Activated CD4-positive, alpha-beta T cell treated with anti-CD3 and anti-CD28 coated beads, Interleukin-2, amount 50 U/mL, for 16 hours (primary cell): ENCODE measurements at places on chromosomes 7 and 10.

DNA sequence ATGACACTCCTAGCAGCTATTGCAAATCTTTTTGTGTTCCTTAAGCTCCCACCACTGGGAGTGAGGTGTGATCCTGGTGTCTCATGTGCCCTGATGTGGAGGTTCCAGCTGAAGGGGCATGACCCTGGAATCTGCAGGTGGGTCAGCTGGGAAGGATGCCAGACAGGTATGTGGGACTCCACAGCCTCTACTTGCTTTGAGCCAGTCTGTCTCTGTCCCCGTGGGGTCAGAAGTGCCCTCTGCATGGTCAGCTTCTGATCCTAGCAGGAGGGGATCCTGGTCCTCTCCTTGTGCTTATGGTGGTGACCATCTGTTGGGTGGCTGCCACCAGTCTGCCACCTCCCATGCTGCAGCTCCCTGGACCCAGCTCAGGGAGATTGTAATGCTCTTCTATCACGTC is 51.1 kb upstream of the COMTD1 start:
- DNase-seq: no peak

DNA sequence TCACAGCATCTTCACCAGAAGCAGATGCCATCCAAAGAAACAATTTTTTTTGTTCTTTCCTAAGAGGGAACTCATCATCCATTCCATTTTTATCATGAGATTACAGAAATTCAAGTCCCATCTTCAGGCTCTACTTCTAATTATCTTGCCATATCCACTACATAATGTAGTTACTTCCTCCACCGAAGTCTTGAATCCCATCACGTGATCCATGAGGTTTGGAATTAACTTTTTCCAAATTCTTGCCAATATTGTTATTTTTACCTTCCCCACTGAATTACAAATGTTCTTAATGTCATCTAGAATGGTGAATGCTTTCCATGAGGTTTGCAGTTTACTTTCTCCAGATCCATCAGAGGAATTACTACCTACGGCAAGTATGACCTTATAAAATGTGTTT is 1014.7 kb upstream of the LRRN3 start:
- no peak for DNase-seq

GRCh38 chr7:751826-752225 is 24.7 kb upstream of the PRKAR1B start:
- no peak for DNase-seq

DNA sequence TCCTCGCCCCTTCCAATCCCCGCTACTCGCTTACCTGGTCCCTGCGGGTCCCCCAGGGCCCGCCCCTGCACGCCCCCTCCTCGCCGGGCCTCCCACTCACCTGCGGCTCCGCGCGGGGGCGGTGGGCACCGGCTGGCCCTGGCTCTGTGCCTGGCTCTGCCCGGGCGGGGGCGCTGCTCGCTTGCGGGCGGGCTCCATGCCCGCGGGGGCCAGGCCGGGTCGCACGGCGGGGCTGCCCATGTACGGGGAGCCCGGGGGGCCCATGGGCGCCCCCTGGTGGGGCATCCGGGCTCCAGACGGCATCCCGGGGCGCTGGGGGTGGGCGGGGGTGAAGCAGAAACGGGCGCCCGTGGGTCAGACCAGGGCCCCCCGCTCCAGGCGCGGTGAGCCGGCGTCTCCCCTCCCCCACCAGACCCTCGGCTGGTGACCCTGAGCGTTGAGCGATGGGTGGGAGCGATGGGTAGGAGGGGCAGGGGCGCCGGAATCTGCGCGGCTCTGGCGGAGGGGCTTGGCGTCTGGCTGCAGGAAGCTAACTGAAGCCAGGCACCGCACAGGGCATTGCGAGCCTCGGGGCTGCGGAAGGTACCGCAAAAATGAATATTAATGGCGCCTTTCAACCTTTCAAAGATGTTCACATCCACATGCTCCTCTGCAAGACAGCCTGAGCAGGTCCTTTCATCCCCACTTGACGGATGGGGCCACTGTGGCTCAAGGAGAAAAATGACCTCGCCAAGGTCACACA is 3.0 kb downstream of the SMARCD3 start:
- DNase-seq: peak; percentile 50

DNA sequence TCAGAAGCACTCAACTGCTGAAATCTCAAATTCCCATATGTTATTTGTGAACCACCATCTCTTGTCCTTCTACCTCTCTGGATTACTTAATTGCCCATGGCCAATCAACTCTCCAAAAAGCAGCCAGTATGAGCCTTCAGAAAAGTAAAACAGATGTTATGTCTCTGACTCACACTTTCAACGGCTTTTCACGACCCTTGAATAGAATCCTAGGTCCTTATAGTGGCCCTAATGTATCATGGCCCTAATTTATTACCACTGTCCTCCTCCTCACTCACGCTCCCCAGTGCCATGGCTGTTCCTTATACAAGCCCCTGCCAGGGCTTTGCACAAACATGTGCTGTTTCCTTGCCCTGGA is 20.0 kb downstream of the ZNF438 start:
- no peak for DNase-seq

GRCh38 chr10:129775681-129776080 is 188.4 kb downstream of the EBF3 start:
- DNase-seq: no peak

DNA sequence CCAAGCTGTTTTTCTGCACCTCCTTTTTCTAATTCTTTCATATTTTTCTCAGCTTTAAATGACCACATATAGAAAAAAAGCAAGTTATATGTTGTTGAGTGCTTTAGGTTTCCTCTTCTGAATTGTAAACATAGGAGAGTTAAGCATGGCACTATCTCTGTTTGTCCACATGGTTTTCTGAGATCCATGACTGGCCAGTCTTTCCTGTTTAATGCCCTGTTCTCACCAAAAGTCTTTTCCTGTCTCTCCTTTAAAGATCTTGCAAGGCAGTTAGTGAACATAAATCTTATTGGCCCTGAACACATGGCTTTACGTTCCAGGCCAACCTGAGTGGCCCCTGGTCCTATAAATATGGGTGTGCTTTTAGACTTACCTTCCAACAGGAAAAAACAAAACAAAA is 19.4 kb downstream of the TRPV5 start:
- no peak for DNase-seq
